ENCODE measurements at places on chromosomes 5 and 9. TPM values are rescaled to one million over a fixed set of nuclear protein-coding genes. Genes with fewer than 3 reads are reported as not detected.

Gene PRELID2
- 6.7 TPM for polyA plus RNA-seq

Gene NUDT12
- polyA plus RNA-seq, result 23.6 TPM

Gene GLRA1
- polyA plus RNA-seq, result not detected

Gene PCDHA9
- polyA plus RNA-seq, result 0.08 TPM

Gene HTR4
- 0.07 TPM for polyA plus RNA-seq

Gene ALDH1A1
- polyA plus RNA-seq, result 292 TPM

Gene DMRTA1
- polyA plus RNA-seq, result 1.1 TPM

Gene IQGAP2
- 55.1 TPM for polyA plus RNA-seq

Gene FAM53C
- 35.3 TPM for polyA plus RNA-seq

Gene SPINK13
- 0.91 TPM for polyA plus RNA-seq

Gene ORM1
- not detected for polyA plus RNA-seq

Gene PDGFRB
- 137 TPM for polyA plus RNA-seq

Gene CTXN3
- not detected for polyA plus RNA-seq

Gene GABRA6
- not detected for polyA plus RNA-seq

Gene FAM151B
- 5.0 TPM for polyA plus RNA-seq

Gene OR1N1
- polyA plus RNA-seq, result not detected

Data from renal pelvis (tissue), 12 donors.